ENCODE measurements at places on chromosomes 6 and 20.

DNA sequence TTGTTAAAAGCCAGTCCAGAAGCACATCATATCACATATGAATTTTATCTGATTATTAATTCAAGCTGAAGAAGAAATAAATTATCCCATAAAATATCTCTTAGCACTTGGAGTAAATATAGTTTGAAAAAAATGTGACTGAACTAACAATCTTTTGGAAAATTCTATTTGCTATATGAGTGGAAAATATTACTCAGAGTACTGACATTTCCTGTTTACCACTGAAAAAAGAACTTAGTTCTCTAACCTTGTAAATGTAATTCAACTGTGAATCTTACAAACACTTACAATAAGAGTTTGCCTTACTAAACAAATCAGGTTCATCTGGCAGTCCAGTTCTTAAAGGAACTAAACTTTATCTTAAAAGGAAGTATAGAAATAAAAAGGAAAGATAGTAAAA is 44.2 kb downstream of the MOXD1 start:
- DNase-seq: no peak

DNA sequence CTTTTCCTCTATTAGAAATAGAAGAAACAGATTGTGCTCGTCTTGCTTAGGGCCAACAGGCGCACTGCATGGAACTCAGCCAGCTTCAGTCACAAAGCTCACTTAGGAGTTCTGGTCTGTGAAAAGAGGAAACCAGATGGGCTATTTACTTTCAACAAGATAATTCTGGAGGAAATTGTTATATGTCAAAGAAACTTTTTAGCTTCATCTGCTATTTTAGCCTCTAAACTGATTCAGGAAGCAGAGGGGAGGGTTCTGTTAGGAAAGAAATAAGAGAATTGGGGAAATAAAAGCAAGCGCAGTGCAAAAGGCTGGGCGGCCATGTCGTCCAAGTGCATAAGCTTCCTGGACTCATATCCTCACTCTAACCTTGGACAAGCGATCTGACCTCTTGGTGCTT is 21.3 kb downstream of the PRKN start:
- DNase-seq: no peak

DNA sequence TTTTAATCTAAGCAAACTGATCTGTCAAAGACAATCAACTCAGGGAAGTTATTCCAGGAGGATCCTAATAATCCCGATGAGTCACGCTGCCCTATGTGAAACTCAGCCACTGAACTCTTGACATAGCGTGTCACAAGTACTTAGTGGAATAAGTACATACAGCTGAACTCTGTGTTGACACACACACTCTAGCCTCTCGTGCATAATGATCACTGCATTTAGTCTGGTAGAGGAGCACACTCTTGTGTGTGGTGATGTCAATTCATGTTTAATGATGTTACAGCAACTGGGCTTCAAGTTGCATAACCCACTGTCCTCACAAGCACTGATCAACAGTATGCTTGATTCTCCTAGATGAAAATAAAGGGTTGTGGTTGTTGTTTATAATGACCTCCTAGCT is 148.3 kb downstream of the HACE1 start:
- DNase-seq: no peak

GRCh38 chr20:51860111-51860882 is 58.0 kb upstream of the SALL4 start:
- DNase-seq: no peak

DNA sequence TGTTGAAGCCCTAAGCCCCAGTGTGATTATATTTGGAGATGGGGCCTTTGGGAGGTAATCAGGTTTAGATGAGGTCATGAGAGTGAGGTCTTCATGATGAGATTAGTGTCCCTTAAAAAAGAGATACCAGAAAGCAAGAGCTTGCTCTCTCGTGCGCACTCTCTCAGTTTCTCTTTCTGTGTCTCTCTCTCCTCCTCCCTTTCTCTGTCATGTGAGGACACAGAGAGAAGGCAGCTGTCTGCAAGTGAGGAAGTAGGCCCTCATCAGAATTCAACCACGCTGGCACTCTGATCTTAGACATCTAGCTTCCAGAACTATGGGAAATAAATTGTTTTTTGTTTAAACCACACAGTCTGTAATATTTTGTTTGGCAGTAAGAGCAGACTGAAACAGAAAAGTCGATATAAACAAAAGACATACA is 180.5 kb downstream of the IBTK start:
- DNase-seq: no peak

GRCh38 chr6:146410851-146411595 is 132.6 kb upstream of the RAB32 start:
- no peak for DNase-seq

DNA sequence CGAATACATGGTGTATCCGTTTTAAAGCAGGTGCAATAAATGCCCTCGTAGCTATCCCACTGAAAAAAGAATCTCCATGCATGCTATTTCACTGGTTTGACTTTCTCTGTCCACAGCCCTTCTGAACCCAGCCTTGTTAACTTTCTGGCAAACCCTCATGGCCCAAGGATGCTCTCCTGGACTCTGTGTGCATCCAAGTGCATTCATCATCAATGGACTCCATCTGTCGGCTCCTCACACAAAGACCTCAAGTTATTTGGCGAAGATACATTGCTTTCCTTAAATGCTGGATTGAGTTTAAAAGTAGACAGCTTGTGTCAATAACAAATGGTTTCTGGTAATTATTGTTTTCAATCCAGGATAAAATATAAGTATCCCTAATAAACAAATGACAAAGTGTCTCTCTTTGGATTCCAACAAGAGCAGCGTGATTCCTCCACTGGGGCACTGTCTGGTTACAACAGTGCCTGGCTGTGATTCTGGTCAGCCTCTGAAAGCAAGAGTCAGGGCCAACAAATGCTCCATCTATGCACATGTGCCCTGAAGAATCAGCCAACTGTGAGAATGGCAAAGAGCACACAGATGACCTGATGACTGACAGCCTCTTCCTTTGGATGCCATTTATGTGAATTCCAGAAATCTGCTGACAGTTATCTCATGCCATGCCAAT is 55.7 kb downstream of the FYN start:
- DNase-seq: no peak

GRCh38 chr6:37454420-37455140 is 21.6 kb downstream of the CMTR1 start:
- DNase-seq: no peak

GRCh38 chr20:6075428-6076219 is 21.8 kb upstream of the LRRN4 start:
- no peak for DNase-seq

- DNase-seq: peak; percentile 52
Measured at GRCh38 chr6:5260111-5260620, 584 bp downstream of the LYRM4 start.

DNA sequence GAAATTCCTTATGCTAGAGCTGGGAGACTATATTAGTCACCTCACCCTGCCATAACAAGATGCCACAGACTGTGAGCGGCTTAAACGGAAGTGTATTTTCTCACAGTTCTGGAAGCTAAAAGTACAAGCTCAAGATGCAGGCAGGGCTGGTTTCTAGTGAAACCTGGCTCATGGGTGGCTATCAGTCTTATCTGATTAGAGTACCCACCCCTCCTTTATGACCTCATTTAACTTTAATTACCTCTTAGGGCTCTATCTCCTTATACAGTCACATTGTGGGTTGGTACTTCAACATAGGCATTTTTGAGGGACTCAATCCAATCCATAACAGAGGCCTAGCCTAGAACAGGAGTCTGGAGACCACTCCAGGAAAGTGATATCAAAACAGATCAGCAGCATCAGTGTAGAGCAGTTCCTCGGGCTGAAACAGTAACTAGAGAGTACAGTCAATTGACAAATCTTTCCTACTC is 2.3 kb upstream of the SNRNP48 start:
- DNase-seq: no peak

- no peak for DNase-seq
Measured at GRCh38 chr6:152218887-152219286, 411.4 kb downstream of the ESR1 start.

DNA sequence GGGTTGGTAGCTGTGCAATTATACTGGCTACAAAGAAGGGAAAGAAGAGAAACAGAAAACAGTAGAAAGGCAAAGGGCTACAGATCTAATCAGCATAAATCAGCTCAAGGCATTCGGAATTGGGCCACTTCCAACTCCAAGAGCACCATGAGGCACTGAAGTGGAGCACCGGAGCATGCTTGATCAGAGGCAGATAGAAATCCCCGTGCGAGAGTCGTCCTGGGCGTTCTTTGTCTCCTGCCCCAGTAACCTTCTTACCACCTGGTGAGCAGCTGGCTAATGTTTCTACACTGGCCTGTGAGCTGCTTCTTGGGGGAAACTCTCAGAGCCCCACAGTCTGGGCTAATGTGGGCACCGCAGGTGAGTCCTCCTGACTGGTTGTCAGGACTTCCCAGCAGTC is 16.7 kb downstream of the NEDD9 start:
- DNase-seq: no peak

Measured in effector CD8-positive, alpha-beta T cell (primary cell).